Activated CD8-positive, alpha-beta memory T cell treated with anti-CD3 and anti-CD28 coated beads for 4 hours (primary cell): ENCODE measurements at places on chromosomes 2 and 18.

DNA sequence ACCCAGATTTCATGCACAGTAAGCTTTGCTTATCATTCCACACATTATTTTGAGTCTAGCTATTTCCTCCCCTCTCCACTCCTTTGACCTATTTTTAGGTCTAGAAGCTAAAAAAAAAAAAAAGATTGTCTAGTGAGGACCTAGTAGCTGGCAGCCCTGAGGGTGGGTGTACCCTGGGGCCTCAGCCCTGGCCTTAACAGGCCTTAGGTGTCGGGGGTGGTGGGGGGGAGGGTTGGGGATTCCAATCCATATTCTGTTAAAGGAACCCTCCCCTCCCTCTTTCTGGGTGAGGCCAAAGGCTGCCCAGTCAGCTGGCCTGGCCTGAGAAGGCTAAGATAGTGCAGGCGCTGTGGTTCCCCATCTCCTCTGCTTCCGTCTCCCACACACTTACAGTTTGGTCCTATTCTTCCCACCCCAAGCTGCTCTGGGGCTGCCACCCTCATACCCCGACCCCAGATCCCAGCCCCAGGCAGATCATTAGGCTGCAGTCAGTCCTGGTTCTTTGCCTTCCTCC is 65.5 kb upstream of the HK2 start:
- no peak for DNase-seq

DNA sequence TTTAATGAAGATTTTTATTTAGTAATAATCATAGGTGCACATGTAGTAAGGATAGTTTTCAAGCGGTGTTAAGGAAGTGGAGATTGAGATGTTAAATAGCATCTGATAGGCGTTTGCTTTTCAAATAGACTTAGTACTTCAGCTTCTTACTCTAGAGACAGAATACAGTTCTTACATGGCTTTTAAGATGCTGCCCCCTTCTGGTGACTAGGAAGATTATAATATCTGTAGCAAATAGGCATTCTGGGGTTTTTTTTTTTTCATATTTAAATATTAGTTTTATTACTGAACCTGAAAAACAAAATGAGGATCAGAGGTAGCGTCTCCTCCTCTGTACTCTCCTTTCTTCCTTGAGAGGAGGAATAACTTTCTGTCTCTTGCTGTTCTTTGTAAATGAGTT is 100.2 kb downstream of the AGAP1 start:
- no peak for DNase-seq

DNA sequence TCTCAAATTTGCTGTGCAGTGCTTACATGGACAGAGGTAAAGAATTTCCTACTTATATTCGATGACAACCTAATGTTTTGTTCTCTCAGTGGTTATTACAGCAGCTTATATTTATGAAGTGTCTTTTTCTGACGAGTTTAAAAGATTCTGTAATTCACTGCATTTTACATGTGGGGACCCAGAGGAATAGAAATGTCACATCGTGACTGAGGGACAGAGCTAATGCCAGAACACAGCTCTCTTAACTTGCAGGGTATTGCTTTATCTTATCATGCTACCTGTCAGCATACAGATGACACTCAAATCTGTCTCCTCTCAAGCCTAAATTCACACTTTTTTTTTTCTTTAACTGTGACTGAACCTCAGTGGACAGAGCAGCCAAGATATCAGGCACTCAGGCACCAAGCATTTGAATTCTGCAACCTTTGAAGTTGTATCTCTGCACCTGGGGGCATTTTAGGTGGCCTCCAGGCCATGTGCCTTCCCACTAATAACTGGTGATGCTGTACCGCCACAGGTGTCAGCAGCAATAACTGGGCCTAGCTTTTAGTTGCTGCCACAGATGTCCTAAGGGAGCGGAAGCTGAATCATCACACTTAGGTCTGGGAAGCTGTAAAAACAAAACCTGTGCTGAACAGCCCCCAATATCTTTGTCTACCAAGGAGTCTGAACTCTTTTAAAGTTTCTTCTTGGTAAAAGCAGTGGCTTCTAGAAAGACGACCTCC is 315.8 kb upstream of the NRP2 start:
- no peak for DNase-seq

DNA sequence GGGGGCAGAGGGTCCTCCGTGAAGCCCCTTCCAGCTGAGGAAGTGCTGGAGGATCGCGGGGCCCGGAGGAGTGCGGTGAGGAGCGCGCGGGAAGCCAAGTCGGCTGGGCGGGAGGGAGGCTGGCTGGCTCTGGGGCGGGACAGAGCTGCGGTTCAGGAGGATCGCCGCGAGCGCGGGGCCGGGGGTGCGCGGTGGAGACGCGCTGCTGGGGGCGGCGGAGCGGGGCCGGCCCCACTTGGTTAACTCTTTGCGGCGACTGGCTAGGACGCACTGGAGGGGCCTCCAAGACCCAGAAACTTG is 464 bp downstream of the CYBRD1 start:
- no peak for DNase-seq

GRCh38 chr18:56204052-56204451 is 434.3 kb downstream of the TXNL1 start:
- DNase-seq = no peak

DNA sequence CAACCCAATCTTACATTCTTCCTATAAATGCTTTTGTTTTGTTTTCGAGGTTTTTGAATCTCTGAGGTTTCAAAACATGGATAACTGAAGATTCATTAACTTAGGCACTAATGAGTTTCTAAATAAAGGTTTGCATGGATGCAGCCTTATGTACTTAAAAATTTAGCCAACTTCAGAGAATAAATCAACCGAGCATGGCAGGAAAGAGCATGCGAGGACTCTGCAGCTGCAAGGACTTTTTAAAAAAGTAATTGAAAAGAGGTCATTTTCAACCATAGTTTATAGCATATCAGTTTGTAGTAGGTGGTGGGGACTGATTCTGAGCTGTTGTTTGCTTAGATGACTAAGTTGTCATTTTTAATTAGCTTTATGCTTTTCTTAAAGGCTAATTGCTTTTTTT is 567.0 kb upstream of the ZEB2 start:
- DNase-seq = no peak

GRCh38 chr2:219272995-219273394 is 6.2 kb upstream of the DNAJB2 start:
- no peak for DNase-seq

GRCh38 chr2:144027593-144027992 is 492.3 kb downstream of the ZEB2 start:
- DNase-seq = no peak

GRCh38 chr2:82690757-82691411 is 1768.2 kb downstream of the SUCLG1 start:
- DNase-seq = no peak

GRCh38 chr2:120972286-120972685 is 236.6 kb downstream of the GLI2 start:
- DNase-seq = no peak

- DNase-seq = no peak
Measured at GRCh38 chr18:78781601-78781960, 198.0 kb upstream of the SALL3 start.

DNA sequence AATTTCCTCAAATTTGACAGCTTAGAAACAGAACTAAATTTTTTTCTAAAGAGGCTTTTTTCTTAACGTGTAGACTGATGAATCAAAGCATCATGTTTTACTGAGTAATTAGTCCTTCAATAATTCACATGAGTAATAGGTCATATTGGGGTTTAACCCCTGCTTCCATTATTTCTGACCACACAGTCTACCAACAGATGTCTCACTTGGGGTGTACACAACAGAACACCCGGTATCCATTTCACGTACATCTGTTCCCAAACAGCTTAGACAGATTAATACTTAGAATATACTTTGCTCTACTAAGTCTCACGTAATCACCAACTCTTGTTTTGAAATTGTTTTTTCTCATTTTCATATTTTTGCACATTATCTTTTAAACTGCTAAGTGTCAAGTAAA is 14.8 kb downstream of the CERKL start:
- DNase-seq = no peak

DNA sequence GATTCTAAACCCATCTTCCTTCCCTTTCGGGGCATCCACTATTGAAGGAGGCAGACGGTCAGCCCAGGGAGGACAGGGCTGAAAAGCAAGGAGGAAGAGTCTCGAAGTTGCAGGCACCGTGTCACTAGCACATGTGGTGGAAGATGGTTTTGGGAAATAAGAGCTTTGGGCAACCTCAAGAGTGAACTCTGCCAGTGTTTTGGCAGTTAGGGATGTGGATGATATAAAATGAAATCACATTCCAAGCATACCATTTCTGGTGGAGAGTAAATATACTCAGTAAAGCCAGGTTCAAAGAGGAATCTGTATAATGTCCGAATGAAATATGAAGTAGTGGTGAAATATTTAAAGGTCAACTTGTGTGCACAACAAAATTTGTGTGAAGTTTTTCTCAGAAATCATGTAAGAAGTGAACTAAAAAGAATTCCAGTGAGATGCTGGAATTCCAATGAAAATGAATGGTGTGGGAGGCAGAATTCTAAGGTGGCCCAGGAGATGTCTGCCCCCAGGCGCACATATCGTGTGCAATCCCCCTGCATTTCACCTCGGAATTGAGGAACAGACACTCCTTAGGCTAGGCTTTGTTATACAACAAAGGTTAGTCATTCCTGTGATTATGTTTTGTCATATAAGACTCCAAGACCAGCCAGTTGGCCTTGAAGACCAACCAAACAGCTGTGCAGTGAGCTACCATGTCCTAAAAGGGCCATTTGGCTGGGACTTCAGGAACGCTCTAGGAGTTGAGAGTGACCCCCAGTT is 147.1 kb downstream of the SH3BP4 start:
- DNase-seq = no peak

GRCh38 chr2:223760838-223761502 is 76.4 kb downstream of the AP1S3 start:
- DNase-seq = peak; percentile 25

- no peak for DNase-seq
Measured at GRCh38 chr2:166593403-166593802, 99.4 kb upstream of the SCN7A start.

DNA sequence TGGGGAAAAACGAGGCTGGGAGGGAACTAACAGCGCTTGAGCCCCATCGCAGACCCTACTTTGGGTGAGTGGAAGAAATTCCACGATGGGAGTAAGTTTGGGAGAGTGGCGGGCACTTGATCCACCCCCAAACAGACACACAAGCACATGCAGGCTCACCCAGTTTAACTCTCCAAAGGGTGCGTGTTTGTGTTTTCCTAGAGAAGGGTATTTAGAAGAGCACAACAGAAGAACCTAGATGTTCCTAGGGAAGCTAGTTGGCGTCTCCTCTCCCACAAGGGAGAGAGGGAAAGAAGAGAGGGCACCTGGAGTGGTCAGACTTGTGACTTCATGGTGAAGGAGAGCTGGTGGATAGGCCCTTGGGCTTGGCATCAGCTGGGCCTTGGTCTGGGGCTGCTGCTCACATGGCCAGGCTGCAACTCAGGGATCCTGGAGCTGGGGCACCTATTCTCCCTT is 3.2 kb downstream of the GATA6 start:
- no peak for DNase-seq

GRCh38 chr2:156333274-156333950 is 891 bp upstream of the NR4A2 start:
- no peak for DNase-seq

DNA sequence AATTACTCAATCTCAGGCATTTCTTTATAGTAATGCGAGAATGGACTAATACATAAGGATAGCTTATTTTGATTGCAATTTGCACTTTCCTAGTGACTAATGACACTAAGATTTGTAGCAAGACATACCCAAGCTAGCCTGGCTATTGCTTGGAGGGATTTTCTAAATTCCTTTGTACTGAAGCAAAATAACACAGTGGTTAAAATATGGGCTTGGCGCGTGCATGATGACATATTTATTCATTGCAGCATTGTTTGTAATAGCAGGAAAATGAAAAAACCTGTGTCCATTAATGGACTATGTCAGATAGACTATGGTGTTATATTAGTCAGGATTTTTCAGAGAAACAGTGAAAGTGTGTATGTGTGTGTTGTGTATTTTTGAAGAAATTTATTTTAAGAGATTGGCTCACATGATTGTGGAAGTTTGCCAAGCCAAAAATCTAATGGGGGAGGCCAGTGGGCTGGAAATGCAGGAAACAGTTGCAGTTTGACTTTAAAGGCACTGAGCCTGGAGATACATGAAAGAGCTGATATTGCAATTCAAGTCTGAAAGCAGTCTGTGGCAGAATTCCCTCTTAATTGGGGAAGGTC is 16.7 kb upstream of the LAPTM4A start:
- DNase-seq = no peak

GRCh38 chr2:86140969-86141392 is 34.9 kb downstream of the PTCD3 start:
- DNase-seq = no peak

DNA sequence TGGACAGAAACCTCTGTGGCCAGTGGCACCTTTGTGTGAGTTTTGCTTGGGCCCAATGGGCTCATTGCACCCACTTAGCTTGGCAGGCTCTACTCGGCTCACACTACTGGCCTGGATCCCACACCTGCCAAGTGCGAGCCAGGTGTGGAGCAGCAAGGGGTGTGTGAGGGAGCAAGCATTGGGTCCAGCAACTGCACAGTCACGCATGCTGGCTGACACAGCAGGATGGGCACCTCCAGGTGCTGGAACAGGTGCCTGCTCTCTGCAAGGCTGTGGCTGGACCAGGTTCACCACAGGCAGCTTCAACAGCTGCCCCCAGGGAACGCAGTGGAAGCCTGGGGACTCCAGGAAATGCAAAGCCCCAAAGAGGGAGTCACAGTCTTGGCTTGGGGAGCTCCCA is 94.2 kb downstream of the DOK6 start:
- no peak for DNase-seq

- no peak for DNase-seq
Measured at GRCh38 chr18:42778024-42778423, 337.5 kb downstream of the RIT2 start.

- DNase-seq = no peak
Measured at GRCh38 chr2:193373120-193373519, 1178.4 kb upstream of the TMEFF2 start.

DNA sequence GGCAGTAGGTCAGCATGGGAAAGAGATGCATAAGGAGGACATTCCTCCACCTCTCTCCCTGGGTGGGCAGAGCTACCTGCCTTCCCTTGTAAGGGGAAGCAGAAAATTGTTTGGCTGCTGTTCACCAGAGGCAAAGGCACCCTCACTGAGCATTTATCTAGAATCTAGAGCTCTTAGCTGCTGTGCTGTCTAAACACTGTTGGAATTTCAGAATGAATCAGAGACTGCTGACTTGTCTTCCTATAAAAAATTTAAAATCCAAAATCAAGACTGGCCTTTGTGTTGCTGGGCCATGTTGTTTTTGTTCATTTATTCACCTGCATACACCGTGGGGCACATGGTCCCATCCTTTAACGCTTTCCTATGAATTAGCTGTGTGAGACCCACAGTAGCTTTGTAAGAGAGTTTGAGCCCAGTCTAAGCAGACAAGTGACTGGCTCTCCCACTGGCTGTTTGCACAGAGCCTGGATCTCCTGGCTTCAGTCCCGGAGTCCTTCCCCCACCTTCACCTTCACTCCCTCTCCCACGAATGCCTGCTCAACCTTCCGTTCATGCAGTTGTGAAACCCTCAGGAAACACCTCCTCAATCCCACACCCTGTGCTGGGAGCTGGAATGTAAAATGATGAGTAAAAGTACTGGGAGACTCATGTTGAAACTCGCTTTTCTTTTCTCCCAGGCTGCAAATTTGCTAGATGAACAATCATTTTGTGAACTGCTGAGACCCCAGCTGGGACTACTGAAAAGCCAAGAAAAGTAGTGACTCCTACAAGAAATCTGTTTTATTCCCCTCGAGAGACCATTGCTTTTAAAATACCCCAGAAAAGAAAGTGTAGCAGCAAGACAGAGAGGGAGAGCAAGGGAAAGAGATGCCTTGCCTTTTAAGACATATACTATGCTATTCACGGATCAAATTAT is 76.2 kb downstream of the FAM168B start:
- DNase-seq = no peak
